ENCODE measurements at places on chromosomes 7 and 10.

- no peak for DNase-seq
Measured at GRCh38 chr7:51301806-51302205, 14.8 kb downstream of the COBL start.

GRCh38 chr10:11320809-11321520 is 290.5 kb downstream of the USP6NL start:
- no peak for DNase-seq

DNA sequence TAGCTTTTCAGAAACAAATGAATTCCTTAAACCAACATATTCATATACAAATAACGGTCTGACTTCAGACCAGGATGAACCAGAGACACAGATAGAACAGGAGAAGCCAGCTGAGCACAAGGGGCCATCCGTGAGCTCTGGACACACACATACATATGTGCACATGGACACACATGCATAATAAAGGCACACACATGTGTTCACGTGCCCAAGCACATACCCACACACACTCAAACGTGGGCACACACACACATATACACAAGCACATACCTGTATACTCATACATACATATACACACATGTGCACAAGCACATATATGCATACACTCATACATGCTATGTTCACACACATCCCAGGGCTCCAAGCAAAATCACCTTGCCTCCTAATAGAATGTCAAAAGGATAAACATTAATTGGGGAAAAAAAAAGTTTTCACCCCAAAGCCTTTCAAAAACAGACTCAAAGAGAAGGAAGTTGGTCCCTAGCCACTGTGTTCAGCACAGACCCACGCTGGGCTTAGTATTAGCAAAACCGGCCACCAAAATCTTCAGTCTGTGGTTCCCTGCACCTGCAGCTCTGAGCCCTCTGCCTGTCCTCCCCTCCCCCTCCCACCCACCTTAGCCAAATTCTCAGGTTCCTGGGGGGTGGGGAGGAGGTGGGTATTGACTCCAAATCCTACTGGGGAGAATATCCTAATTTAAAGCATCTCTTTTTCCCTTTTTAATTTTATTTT is 100.4 kb upstream of the MACROH2A2 start:
- no peak for DNase-seq

- no peak for DNase-seq
Measured at GRCh38 chr7:152081088-152081487, 55.6 kb downstream of the GALNT11 start.

DNA sequence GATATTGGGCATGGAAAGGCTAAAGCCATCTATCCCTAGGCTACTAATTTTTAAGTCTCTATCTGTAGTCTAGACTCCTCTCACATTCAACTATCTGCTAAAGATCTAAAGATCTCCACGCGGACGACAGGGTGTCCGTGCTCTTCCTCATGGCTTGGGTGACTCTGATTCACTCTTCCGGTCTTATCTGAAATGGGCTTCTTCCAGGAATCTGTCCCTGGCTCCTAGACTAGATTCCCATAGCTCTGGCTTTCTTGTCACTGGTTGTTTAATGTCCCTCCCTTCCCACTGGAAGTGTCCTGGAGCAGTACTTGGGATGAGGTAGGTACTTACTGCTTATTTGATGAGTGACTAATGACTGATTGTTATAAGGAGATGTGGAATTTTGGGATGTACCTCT is 62.0 kb upstream of the PODXL start:
- no peak for DNase-seq

DNA sequence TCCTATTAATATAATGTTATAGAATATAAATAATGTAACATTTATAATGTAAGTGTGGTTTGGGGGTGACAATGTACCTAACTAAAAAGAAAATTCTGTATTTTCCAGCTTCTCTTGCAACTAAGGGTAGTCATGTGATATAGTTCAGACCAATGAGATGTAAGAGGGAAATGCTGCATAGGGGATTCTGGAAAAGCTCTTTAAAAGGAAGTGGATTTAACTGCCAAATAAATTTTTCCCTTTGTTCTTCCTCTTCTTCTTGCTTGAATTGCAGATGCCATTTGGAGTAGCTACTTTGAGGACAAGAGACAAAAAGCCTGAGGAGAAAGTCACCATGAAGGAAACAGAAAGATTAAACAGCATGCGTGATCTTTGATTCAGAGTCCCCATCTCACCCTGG is 194.3 kb downstream of the PTEN start:
- no peak for DNase-seq

GRCh38 chr7:142992427-142992826 is 30.3 kb upstream of the KEL start:
- DNase-seq, result no peak

All from stimulated activated CD4-positive, alpha-beta T cell treated with anti-CD3 and anti-CD28 coated beads, Interleukin-4, amount 100 ng/mL, for 24 hours (primary cell).